ENCODE measurements at places on chromosomes 3 and 15. TPM values are rescaled to one million over a fixed set of nuclear protein-coding genes. Genes with fewer than 3 reads are reported as not detected.

The FAM174B gene
- polyA plus RNA-seq: 30.2 TPM

The EPHA3 gene
- 3.2 TPM for polyA plus RNA-seq

The ZNF385D gene
- polyA plus RNA-seq: 11.8 TPM

The PLA2G4D gene
- not detected for polyA plus RNA-seq
